Activated T-helper 1 cell treated with anti-CD3 and anti-CD28 coated beads, Interleukin-2, amount 50 U/mL, for 16 hours (primary cell): ENCODE measurements at places on chromosomes 6 and 20.

DNA sequence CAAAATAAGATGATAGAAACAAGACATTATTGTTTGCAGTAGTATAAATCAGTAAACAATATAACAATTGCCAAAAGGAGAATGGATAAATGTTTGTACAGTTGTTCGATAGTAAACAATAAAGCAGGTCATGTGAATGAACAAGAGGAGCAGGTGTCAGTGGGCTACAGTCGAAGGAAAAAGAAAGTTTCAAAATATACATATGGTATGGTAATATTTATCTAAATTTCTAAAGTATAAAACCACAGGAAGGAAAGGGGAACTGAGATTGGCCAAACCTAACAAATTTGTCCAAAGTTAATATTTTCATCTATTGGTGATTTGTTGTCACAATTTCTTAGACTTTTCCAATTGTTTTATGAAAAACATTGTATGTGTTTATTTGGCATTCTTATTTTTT is 110.9 kb downstream of the SH3BGRL2 start:
- no peak for DNase-seq

- DNase-seq = no peak
Measured at GRCh38 chr6:137728386-137729349, 138.4 kb upstream of the TNFAIP3 start.

- DNase-seq = no peak
Measured at GRCh38 chr6:33212857-33213165, 4.5 kb downstream of the RING1 start.

DNA sequence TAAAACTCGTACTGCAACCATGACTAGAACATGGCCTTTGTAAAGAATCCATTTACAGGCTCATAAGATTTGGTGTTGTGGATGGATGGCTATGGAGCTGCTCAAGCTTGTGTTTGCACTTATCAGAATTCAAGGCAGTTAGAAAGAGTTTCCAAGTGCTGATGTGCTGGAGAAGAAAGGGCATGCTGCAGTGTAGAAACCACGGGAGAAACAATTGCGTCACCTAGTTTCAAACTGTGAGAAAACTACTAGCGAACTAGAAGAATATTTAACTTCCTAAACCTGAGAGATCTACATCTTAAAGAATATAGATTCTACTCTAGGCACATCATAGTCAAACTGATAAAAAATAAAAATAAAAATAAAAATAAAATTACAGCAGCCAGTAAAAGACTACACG is 116.2 kb downstream of the SGK1 start:
- DNase-seq = no peak

GRCh38 chr6:168196385-168196860 is 117.4 kb upstream of the FRMD1 start:
- DNase-seq = no peak

DNA sequence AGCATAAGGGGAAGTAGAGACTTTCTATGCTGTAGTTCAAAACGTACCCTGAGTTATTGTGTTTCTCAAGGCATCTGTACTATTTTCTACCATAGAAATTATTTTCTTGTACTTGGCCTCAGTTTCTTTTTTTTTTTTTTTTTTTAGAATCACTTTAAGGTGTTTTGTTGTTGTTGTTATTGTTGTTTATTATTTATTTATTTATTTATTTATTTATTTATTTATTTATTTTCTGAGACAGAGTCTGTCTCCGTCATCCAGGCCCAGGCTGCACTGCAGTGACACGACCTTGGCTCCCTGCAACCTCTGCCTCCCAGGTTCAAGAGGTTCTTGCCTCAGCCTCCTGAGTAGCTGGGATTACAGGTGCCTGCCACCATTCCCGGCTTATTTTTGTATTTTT is 179.1 kb downstream of the GRIK2 start:
- DNase-seq = no peak

GRCh38 chr20:16926626-16927430 is 178.7 kb downstream of the OTOR start:
- no peak for DNase-seq

GRCh38 chr20:53126185-53126584 is 154.0 kb downstream of the TSHZ2 start:
- DNase-seq = no peak

DNA sequence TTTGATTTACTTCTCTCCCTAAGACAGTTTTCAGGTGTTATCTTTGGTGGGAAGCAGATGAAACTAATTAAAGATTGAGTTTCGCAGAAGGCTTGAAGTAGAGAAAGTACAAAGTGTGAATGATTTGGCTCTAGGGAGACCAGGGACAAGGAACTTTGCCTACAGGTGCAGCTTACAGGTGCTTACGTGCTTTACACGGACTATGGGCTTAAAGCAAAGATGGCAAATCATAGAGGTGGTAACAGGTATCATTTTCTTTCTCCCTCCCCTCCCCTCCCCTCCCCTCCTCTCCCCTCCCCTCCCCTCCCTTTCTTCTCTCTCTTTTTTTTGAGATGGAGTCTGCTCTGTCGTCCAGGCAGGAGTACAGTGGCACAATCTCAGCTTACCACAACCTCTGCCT is 136.3 kb downstream of the SLC35B3 start:
- no peak for DNase-seq

DNA sequence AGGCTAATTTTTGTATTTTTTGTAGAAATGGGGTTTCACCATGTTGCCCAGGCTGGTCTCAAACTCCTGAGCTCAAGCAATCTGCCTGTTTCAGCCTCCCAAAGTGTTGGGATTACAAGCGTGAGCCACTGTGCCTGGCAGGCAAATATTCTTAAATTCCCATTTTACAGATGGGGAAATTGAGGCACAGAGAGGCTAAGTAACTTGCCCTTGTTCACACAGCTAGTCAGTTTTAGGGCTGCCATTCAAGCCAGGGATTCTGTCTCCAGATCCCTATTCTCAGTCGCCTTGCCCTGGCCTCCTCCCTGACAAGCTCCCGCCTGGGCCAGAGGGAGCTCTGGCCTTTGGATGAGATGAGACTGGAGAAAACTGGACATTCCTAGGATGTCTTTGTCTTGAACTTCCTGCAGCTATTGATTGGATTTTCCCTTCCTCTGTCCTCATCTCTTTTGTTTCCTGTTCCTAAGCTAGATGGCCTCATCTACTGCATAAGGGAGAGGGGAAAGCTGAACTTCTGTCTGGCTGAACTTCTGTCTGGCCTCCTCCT is 90.5 kb downstream of the NDUFAF5 start:
- no peak for DNase-seq

GRCh38 chr6:76792394-76792793 is 670.9 kb downstream of the HTR1B start:
- no peak for DNase-seq

DNA sequence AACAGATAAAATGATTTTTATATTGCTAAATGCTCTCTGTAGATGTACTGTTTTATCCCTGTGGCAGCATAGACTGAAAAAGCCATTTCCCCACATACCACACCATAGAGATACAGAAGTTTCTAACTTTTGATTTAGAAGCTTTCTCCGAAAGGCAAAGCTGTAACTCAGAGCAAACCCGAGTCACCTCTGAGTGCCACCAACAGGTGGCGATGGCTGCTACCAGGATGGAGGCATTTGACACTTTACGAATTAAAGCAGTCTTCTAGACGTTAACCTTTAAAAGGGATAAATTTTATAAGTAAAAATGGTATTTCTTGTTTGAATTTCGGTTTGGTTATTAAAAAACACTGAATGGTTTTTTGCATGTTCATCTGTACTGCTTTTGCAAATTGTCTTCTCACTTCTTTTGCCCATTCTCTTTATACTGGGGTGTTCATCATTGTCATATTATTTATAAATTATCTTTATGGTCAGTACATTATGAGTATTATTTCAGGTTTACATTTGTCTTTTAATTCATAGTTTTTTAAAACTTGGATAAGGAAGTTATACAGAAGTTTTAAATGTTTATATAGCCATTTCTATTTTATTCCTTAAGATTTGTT is 201.0 kb upstream of the CEP162 start:
- DNase-seq = no peak

DNA sequence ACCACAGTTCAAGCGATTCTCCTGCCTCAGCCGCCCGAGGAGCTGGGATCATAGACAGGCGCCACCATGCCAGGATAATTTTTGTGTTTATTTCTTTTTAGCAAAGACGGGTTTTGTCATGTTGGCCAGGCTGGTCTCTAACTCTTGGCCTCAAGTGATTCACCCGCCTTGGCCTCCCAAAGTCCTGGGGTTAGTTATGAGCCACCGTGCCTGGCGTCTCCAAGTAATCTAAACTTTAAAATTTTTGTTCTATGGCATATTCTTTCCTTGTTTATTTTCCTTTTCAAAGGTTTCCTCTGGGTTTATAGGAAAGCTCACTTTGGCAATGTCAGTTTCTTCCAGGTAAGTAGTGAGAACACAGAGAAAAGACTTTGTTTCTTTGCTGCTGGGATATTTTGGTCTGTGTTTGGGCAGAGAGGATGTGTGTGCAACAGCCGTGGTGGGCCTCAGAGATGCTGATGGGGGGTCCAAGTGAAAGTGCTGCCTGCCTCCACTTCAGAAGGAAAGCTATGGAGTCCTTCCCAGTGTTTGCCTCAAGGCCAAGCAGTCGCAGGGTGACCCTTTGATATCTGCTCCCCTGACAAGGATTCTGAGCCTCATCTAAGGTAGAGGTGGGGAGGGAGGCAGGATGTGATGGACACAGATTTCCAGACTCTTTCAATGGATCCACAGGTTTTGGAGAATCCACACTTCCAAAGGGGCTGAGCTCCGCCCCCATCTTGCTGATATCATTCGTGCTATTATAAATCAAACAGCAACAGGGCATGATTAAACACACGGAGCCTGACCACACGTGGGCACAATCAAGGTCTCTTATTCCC is 2.3 kb downstream of the LRP11 start:
- DNase-seq = no peak

- no peak for DNase-seq
Measured at GRCh38 chr20:10846766-10847165, 173.0 kb upstream of the JAG1 start.

DNA sequence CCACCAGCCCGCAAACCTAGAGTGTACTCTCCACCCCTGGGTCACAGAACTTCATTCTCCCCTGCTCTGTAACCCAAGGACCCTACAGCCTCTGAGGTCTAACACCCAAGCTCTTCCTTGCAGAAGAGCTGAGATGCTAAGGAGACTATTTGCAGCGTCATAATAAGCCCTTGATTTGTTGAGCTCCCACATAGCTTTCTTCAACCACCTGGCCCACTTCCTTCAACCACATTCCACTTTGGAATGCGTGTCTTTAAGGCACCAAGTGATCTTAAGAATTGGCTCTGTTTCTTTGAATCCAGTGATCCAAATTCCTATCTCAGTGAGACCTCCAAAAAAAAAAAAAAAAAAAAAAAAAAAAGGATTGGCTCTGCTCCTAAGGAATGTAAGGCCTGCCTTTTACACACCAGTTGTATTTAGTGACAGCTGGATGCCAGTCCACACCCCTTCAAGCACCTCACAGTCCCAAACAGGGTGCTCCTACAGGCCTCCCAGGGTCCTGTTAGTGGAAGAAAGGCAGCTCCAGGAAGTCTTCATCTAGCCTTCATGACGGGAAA is 106.2 kb downstream of the UBE3D start:
- DNase-seq = no peak

DNA sequence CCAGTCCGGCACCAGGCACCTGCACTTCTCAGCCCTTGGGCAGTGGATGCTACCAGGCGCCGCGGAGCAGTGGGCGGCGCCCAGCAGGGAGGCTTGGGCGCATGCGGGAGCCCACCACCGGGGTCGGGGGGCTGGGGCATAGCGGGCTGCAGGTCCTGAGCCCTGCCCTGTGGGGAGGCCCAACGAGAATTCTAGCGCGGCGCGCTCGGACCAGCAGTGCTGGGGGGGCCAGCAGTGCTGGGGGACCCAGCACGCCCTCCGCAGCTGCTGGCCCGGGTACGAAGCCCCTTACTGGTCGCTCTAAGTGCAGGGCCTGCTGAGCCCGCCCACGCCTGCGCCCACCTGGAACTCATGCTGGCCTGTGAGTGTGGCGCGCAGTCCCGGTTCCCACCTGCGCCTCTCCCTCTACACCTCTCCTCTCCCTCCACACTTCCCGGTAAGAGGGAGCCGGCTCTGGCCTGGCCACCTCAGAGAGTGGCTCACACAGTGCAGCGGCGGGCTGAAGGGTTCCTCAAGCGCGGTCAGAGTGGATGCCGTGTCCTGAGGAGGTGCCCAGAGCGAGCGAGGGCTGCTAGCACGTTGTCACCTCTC is 28.5 kb upstream of the SERPINB1 start:
- DNase-seq = no peak

DNA sequence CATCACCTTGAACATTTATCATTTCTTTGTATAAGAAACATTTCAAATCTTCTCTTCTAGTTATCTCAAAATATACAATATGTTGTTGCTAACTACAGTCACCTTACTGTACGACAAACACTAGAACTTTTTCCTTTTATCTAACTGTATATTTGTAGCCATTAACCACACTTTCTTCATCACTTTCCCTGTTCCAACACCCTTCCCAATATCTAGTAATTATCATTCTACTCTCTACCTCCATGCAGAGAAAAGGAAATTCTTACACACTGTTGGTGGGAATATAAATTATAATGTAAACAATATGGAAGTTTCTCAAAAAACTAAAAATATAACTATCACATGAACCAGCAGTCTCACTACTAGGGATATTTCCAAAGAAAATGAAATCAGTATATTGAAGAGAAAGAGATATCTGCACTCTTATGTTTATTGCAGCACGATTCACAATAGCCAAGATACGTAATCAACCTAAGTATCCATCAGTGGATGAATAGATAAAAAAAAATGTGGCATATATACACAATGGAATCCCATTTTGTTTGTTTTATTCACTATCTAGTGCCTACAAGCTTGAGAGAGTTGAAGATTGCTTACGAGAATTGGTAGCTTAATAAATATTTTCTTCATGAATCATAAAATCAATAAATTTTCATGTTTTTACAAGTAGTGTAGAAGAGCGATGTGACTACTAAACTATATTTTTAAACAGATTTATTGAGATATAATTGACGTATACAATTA is 2.4 kb downstream of the RHAG start:
- no peak for DNase-seq

DNA sequence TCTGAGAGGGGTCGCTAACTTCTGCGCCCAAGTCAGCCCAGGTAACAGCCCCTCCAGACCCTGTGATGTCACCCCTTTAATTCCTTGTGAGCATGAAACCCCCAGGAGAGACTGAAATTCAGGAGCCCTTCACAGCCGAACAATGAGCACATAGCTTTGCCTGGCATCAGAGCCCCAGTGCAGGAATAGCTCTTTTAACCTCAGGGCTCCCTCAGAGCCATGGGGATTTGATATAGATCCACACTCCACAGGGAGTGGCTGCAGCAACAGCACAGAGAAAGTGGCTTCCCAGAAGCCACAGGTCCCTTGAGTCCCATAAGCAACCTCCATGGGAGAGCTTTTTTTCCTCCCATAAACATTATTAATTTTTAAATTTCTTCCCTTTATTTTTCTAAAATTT is 150.0 kb upstream of the MARCKS start:
- DNase-seq = no peak

GRCh38 chr20:20201124-20201523 is 148.8 kb downstream of the CFAP61 start:
- DNase-seq = no peak
